NCI-H187 treated with DMSO at 0.1 percent for 48 hours (cell line): ENCODE measurements at places on chromosomes 3 and 15.
A peak's percentile ranks its signal among the peaks of the same experiment; 100 is the strongest.

GRCh38 chr3:4320096-4320911 is 17.1 kb downstream of the SETMAR start:
- DNase-seq = no peak

- DNase-seq = no peak
These were observed 42.0 kb downstream of the IFT57 start for GRCh38 chr3:108180194-108180593.

DNA sequence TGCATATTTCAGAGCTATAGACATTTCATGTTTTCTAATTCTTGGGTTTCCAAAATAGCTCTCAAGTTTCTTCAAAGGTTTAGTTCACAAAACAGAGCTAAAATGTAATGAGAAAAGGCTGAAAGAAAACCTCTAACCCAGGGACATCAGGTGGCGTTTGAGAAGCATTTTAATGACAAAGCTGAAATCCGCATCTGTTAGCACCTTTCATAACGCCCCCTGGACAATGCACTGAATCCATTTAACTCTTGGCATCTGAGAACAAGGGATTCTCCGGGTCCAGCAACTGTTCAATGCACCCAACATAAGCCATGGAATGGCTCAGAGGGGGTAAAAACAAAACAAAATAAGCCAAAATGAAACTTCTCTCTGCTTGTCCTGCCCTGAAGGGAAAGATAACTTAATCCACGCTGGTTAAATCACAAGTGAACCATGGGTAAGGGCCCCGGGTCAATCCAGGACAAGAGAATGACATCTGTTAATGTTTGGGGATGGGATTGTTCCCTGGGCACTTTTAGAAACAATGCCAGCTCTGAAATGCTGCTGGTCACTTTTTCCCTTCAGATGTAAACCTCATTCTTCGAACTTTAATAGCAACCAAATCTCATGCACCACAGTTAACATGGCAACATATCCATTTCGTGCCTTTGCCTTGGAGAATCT is 466.2 kb upstream of the ADAMTS9 start:
- no peak for DNase-seq

- no peak for DNase-seq
These were observed 67.2 kb upstream of the ATP2C1 start for GRCh38 chr3:130826516-130827182.

GRCh38 chr3:21158861-21159542 is 592.0 kb downstream of the ZNF385D start:
- DNase-seq = no peak

- DNase-seq = no peak
These were observed 992.2 kb downstream of the DIPK2A start for GRCh38 chr3:144963810-144964209.

GRCh38 chr15:67340630-67341029 is 86.0 kb downstream of the IQCH start:
- DNase-seq = no peak

DNA sequence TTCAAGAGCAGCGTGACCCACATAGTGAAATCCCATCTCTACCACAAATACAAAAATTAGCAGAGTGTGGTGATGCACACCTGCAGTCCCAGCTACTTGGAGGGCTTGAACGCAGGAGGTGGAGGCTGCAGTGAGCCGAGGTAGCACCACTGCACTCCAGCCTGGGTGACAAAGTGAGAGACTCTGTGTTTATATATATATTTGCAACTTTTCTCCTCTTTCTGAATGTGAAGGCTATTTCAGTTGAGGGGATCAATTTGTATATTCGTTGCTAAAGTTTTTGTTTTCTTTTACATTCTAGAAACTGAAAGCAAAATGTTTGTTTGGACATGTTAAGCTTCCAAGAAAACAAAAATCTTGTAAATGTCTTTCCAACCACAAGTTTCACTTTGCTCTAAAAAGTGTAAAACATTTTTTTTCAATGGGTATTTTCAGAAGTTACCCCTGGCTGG is 29.8 kb upstream of the FAM98B start:
- no peak for DNase-seq

DNA sequence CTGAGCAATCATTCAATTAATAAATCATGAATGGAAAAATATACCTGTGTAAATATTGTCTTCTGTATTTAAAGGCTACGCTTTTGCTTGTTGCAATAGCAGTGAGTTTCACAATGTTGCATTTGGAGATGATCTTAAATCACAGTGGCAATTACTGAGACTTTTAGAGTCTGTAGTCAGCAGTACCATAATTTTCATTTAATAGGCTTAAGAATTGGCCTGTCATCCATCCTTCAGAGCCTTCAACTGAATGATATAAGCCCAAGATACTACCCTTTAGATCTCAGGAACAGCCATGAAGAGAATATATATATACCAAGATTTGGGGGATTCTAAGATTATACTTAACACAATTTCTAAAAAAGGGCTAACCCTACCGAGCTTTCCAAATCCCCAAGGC is 458.1 kb downstream of the GBE1 start:
- no peak for DNase-seq

DNA sequence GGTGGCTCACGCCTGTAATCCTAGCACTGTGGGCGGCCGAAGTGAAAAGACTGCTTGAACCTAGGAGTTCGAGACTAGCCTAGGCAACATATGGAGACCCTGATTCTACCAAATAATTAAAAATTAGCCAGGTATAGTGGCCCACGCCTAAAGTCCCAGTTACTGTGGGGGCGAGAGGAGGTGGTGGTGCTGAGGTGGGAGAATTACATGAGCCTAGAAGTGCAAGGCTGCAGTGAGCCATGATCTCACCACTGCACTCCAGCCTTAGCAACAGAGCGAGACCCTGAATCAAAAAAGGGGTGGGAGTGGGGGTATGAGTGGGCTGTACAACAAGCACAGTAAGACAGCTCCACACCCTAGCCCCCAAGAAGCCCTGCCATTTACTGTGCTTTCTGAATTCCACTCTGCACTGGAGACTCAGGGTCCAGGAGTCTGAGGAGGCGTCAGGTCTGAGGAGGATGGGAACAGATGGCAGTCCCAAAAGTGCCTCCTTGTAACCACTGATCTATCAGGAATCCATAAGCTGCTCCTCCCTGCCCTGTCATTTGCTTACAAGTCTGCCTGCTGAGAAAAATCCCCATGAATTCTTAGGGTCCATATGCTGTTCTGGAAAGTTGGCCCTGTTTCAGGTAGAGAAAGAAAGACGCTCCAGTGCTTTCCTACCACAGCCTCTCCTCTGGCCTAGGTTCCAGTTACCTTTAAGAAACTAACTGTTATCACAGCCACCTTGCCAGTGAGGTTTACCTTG is 171.1 kb downstream of the MAGI1 start:
- no peak for DNase-seq

- DNase-seq = no peak
These were observed 23.7 kb upstream of the STRIT1 start for GRCh38 chr3:155317211-155317610.

DNA sequence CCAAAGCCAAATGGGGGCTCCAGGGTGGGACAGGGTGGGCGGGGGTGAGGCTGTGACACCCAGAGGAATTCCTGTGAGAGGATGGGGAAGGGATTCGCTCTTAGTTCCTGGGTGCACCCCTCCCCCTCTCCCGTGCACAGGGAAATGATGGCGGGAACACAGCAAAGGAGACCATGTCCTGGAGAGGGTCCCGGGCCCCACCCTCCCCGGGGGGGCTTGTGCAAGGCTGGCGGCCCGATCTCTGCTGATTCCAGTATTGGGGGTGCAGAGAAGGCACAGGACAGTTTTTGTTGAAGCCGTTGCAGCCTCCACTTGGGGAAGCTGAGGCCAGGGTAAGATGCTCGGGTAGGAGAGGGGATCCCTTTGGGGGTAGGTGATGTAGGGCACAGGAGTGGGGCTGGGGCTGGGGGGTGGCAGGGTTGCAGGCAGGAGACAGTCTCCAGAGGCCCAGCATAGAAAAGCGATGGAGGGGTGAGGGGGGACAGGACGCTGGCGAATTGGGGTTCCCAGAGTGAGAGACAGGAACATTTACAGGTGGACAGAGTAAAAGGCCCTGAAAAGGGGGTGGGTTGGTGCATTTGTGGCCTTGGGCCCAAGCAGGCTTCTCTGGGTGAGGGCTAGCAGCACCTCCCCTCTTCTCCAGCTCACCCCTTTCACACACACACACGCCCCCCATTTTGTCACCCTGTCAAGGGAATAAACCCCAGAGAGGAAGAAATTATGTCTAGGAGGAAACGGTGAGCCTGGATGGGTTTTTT is 38.5 kb downstream of the HMCES start:
- DNase-seq = no peak

- peak; percentile 49 for DNase-seq
These were observed 88.0 kb downstream of the LRRK1 start for GRCh38 chr15:101006931-101007691.

DNA sequence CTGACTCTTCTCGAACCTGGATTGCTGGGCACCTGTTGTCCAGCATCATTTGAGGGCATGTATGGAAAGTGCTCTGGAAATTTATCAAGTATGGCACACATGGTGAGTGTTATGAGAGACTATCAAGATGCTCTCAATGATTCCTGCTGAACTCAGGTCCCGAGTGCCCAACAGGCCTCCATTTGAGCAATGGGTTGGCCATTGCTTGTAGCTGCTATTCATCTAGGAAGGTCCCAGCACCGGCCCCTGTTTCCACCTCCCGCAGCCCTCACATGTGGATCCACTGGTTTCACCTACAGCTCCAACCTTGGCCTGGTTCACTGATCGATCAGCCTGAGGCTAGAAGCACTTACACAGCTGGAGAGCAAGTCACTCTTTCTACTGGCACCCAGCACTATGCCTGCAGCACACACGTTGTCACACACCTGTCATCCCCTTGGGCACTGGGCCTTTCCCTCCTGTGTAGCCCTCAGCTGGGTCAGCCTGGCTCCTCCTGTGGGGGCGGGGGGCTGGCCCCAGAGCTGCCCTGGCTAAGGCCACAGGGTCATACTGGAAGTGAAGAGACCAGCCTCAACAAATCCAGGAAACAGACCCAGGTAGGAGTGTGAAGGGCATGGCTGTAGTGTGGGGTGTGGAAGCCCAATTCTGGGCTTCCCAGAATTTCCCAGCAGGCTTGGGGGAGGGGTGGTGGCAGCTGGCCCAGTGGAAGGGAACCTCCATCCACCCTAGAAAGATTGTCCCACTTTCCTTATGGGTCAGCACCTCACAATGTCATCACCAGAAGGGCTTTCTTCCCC is 41.7 kb upstream of the SMAD3 start:
- DNase-seq = no peak

- no peak for DNase-seq
These were observed 331.8 kb upstream of the ROBO1 start for GRCh38 chr3:80099559-80100066.

DNA sequence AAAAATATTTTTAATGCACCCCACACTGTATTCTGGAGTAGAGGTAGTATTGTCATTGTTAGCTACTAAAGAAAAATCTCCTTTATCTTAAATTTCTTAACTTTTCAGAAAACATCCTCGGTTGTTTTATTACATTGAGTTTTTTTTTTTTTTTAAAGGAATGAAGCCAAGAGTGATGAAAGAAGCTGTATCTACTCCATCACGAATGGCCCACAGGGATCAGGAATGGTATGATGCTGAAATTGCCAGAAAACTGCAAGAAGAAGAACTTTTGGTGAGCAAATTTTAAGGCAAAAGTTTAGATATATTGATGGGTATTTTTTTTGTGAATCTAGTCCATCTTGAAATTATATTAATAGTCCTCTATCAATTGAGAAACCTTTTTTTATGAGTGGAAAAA is 49.7 kb upstream of the UTS2B start:
- DNase-seq = no peak

DNA sequence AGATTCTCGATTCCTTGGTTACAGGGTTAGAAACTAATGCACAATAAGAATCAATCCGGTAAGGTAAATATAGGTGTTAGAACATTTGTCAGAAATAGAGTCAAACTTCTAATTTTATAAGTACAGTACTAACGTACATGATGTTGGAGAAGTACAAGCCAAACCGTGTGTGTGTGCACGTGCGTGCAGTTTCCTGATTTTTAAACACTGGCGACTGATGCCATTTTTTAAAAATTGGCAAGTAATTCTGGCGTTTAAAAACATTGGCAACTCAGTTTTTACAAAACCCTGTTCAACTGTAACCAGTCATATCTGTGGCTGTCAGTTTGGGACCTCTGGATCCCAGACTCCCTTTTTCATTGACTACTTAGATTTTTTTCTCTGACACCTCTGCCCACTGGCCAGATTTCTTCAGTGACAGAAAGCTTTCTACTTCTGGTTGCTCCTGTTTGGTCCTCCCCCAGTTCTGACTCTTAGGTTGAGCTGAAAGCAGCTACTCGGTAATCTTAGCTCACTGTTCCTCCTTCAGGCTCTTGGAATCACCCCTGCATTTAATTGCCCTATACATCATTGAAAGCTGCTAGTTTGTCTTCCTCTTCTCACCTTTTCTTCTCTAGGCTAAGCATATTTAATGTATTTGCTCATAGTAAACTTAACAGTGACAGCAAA is 843 bp downstream of the ATG7 start:
- no peak for DNase-seq

DNA sequence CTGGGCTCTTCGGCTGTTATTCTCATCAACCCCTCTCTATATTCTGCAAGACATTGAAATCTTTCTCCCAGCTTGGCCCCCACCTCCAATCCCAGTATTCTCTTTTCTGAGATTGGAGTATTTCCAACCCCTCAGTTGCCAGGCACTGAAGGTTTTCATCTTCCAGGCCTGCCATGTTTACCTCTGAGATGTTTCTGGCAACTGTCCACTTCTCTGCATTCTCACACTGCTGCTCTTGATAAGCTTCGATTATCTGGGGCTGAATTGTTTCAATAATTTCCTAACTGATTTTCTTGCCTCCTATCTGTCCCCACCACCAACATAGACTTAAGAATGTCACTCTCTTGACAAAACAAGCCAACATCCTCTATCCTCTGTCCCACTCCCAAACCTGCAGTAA is 1.4 kb upstream of the GPR156 start:
- DNase-seq = no peak

GRCh38 chr3:13566769-13567310 is 17.9 kb downstream of the FBLN2 start:
- DNase-seq = no peak

DNA sequence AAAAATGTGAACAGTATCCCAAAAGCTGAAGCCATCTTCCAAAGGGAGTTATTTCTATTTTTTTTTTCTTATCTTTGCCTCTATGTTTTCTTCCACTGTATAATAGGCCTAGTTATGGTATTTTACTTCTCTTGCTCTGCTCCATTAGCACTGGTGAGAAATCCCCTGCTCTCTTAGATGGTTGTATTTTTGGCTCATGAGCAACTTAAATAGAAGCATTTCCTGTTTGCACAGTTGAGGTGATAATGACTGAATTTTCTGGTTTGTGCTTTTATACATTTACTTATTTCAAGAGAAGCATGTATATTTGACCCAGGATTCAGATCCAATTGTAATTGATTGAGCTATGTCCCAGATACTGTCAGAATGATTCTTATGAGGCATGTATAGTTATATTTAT is 61.6 kb upstream of the CD200R1L start:
- no peak for DNase-seq

- DNase-seq = no peak
These were observed 723.5 kb downstream of the NLGN1 start for GRCh38 chr3:174120997-174121396.

DNA sequence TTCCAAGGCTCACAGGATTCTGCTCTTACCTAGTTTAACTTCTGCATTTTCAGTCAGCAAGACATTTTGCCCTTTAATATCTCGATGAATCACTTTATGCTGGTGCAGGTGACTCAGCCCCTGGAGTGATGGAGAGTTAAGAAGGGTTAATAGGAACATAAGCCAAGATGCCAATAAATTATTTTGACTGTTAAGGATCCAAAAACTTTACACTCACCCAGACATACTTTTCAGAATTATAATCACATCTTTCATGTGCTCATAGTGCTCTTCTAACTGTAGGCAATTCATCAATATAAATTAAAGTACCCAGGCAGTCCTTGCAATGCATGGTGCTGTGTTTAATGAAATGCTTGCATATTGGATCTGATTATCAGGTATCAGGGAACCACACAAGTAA is 164.1 kb upstream of the SLC2A2 start:
- no peak for DNase-seq
